ENCODE measurements at places on chromosomes 4 and X.

- no peak for DNase-seq
Measured at GRCh38 chrX:51955200-51955599, 61.8 kb downstream of the MAGED1 start.

DNA sequence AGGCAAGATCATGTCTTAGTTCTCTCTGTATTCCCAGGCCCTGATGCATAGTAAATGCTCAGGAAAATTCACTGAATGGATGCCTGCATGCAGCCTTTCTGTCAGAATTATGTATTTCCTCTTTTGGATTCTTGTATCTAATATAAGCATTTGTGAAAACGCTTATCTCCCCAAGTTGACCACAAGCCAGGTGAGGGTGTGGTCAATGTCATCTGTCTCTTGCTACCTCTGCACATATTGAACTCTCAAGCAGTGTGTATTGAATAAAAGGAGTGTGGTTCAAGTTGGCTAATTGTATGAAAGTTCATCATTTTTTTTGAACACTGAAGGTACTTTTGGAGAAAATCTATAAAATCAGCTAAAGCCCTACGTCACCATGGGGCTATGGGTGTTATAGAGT, 84.3 kb downstream of the CNGA2 start:
- DNase-seq = no peak

- DNase-seq = no peak
Measured at GRCh38 chrX:132442691-132443090, 46.1 kb downstream of the MBNL3 start.

DNA sequence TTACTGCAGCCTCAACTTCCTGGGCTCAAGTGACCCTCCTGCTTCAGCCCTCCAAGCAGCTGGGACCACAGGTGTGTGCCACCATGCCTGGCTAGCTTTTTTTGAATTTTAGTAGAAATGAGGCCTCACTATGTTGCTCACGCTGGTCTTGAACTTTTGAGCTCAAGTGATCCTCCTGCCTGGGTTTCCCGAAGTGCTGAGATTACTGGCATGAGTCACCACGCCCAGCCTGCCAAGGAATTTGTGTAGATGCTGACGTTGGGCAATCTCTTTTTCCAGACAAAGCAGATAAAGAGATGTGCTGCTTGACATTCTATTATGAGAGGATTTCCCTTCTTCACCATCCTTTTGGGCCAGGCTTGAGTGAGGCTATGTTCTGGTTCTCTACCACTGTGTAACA, 254.5 kb upstream of the RPS6KA3 start:
- no peak for DNase-seq

DNA sequence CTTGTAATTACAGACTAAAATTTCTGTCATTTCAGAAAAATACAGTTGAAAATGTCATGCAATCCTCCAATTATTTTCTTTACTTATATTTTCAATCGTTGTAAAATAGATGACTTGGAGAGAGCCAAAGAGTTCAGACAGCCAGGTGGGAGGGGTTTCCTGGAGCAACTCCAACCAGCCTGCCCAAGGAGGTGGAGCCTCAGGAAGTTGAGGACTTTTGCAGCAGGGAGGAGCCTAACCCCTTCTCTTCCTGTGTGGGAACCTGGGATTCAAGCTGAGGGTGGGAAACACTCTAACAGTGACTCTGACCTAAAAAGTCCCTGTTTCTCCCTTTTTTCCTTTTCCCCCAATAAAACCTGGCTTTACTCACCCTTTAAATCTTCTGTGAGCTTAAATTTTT, 72.2 kb upstream of the GABRG1 start:
- no peak for DNase-seq
